ENCODE measurements at places on chromosomes 4 and X. TPM values are rescaled to one million over a fixed set of nuclear protein-coding genes. Genes with fewer than 3 reads are reported as not detected.

The PPP1R3F gene
- 15.7 TPM for total RNA-seq

The HAND2 gene
- not detected for total RNA-seq

The NPY1R gene
- 19.8 TPM for total RNA-seq

The GYPB gene
- total RNA-seq: 2.3 TPM

The NHSL2 gene
- 4.8 TPM for total RNA-seq

The GDI1 gene
- total RNA-seq: 289 TPM

The PSAPL1 gene
- total RNA-seq: not detected

The CASK gene
- 130 TPM for total RNA-seq

The FRG2 gene
- total RNA-seq: not detected

The H2AZ1 gene
- total RNA-seq: 132 TPM

The FMR1NB gene
- not detected for total RNA-seq

Measured in diencephalon (tissue), 1 donor.